Esophagus squamous epithelium (tissue), 5 donors: ENCODE measurements at places on chromosomes 5 and 9. TPM values are rescaled to one million over a fixed set of nuclear protein-coding genes. Genes with fewer than 3 reads are reported as not detected.

DNA sequence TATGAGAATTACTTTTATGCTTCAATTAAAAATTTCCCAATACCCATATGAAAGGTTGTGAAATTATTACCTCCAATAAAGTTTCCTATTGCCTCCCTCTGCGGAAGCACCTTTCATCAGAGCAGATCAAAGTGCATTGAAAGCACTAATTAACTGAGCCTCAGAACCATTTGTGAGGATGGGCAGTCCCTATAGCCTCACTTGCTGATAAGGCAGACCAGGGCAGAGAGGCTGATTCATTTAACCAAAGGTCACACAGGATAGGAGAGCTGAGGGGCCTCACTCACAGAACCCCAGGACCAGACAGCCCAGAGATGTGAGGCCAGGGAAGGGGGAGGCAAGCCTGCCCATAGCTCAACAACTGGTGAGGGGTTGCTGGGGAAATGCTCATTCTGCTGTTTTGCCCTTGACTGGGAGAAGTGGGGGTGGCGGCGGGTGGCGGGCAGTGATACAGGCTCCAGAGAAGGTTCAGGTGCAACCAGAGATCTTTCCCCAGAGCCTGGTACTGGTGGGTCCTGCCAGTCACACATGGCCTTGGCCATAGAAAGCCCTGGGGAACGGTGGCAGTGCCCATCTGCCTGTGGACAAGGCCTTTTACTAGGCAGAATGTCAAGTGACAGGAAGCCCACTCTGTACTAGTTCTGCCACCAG lies 57.9 kb downstream of the MACROH2A1 start:
- DNase-seq: no peak
- H3K27me3 ChIP-seq: no peaks in the 10 kb centered on the region
- peaks cover 21% of the 10 kb centered on the region for H3K4me1 ChIP-seq
- H3K4me3 ChIP-seq: no peak overlapping the region
- peaks cover 55% of the 10 kb centered on the region for H3K36me3 ChIP-seq

- no peaks in the 10 kb centered on the region for H3K36me3 ChIP-seq
- no peaks in the 10 kb centered on the region for H3K27me3 ChIP-seq
- H3K27ac ChIP-seq: no peak overlapping the region
- no peaks in the 10 kb centered on the region for H3K4me1 ChIP-seq
- DNase-seq: no peak
Measured at GRCh38 chr5:31186672-31187267, 6.7 kb upstream of the CDH6 start.

- H3K27me3 ChIP-seq: no peaks in the 10 kb centered on the region
- H3K36me3 ChIP-seq: no peaks in the 10 kb centered on the region
- no peak for DNase-seq
Measured at GRCh38 chr5:53246042-53246836, 136.7 kb upstream of the MOCS2 start.

- no peak for DNase-seq
- no peak overlapping the region for H3K27ac ChIP-seq
- H3K36me3 ChIP-seq: no peaks in the 10 kb centered on the region
Measured at GRCh38 chr5:37120270-37120669, 128.9 kb downstream of the CPLANE1 start.

DNA sequence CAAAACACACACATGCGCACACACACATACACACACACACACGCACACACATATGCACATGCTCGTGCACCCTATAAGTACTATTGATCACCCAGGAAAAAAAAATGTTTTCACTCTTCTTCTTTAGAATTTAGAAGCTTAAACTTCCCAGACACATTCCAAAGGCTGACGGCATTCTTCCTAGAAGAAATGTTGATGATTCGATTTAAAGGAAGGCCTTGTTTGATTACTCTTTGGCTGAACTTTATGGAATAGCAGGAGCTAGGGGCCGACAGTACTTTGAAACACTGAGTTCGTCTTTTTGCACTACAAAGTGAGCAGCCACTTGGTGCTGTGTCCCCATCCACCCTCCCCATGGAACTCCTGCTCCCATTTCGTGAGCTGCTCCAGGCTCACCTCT lies 113.2 kb downstream of the EGFLAM start:
- H3K4me1 ChIP-seq: no peaks in the 10 kb centered on the region
- H3K36me3 ChIP-seq: no peaks in the 10 kb centered on the region
- no peak for DNase-seq

- H3K4me1 ChIP-seq: no peaks in the 10 kb centered on the region
- no peaks in the 10 kb centered on the region for H3K27me3 ChIP-seq
- no peak overlapping the region for H3K27ac ChIP-seq
- no peak for DNase-seq
- H3K4me3 ChIP-seq: no peak overlapping the region
Measured at GRCh38 chr9:70949239-70949638, 172.2 kb downstream of the TRPM3 start.

DNA sequence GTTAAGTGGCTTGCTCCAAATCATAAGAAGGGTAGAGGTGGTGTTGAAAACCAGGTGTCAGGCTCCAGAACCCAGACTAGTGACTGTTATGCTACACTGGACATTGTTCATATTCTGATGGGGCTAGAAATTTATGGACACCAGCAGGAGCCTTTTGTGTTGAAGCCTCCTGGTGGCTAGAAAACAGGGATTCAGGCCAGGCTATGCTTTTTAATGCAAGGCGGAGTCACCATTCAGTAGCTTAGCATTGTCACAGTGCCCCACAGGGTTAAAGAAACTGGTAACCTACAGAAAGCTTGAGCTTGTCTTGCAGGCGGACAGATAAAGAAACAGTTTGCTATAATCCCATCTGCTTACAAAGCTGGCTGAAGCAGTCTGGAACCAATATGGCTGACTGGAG lies 23.0 kb upstream of the GOLM1 start:
- H3K27ac ChIP-seq: no peak overlapping the region
- no peak overlapping the region for H3K4me3 ChIP-seq
- no peaks in the 10 kb centered on the region for H3K36me3 ChIP-seq
- H3K27me3 ChIP-seq: no peaks in the 10 kb centered on the region

GRCh38 chr5:158096835-158097234 lies 237.9 kb upstream of the CLINT1 start:
- no peaks in the 10 kb centered on the region for H3K4me1 ChIP-seq
- no peak for DNase-seq
- no peak overlapping the region for H3K27ac ChIP-seq
- H3K4me3 ChIP-seq: no peak overlapping the region
- H3K27me3 ChIP-seq: no peaks in the 10 kb centered on the region
- H3K36me3 ChIP-seq: no peaks in the 10 kb centered on the region

- H3K4me3 ChIP-seq: no peak overlapping the region
- no peaks in the 10 kb centered on the region for H3K4me1 ChIP-seq
- H3K27me3 ChIP-seq: no peaks in the 10 kb centered on the region
Measured at GRCh38 chr9:17219261-17219660, 84.4 kb downstream of the CNTLN start.

Gene CATSPER3
- 0.23 TPM for total RNA-seq

Gene NRG2
- total RNA-seq: 0.66 TPM

Gene TPRN
- total RNA-seq: 15.4 TPM
